ENCODE measurements at places on chromosomes 16 and 17. TPM values are rescaled to one million over a fixed set of nuclear protein-coding genes. Genes with fewer than 3 reads are reported as not detected.

Gene IRF8
- 7.3 TPM for polyA plus RNA-seq

Gene PRR15L
- 1.2 TPM for polyA plus RNA-seq

Gene SLC9A5
- polyA plus RNA-seq = 0.29 TPM

Gene KCNH6
- polyA plus RNA-seq = not detected

Gene CCL17
- polyA plus RNA-seq = not detected

Gene ITGB3
- polyA plus RNA-seq = 19.2 TPM

Gene COPS3
- polyA plus RNA-seq = 51.1 TPM

Gene RAB26
- 0.63 TPM for polyA plus RNA-seq

Gene SPIRE2
- polyA plus RNA-seq = 6.4 TPM

Gene ADAMTS18
- polyA plus RNA-seq = 0.06 TPM

Gene SEPTIN1
- polyA plus RNA-seq = 3.5 TPM

Gene IKZF3
- 0.58 TPM for polyA plus RNA-seq

Gene GPR142
- 0.23 TPM for polyA plus RNA-seq

Gene ZSCAN10
- not detected for polyA plus RNA-seq

Gene RFNG
- polyA plus RNA-seq = 47.0 TPM

Gene MVD
- 35.7 TPM for polyA plus RNA-seq

Gene MYO15A
- polyA plus RNA-seq = 1.4 TPM

Gene FBXO39
- polyA plus RNA-seq = 0.56 TPM
